CD8-positive, alpha-beta memory T cell (primary cell): ENCODE measurements at places on chromosomes 7 and 10. TPM values are rescaled to one million over a fixed set of nuclear protein-coding genes. Genes with fewer than 3 reads are reported as not detected.
A peak's percentile ranks its signal among the peaks of the same experiment; 100 is the strongest.

DNA sequence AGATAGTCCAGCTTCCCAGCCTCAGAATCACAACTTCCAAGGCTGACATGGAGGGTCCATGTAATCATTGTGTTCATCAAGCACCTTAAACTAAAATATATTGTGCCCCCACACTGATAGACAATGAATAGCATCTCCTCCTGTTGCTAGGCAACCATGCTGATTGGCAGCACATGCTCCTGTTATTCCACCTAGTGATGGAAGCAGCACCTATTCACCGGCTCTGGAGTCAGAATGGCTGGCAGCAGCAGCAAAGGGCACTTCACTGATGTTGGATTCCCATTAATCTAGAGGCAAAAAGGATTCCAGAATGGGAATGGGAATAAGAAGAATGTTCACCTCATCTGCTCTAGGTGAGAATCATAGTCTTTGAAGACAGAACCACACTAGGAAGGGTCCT is 55.0 kb downstream of the RELN start:
- H3K27me3 ChIP-seq, result no peaks in the 10 kb centered on the region
- no peaks in the 10 kb centered on the region for H3K36me3 ChIP-seq
- DNase-seq, result no peak
- no peak overlapping the region for H3K4me3 ChIP-seq
- no peak overlapping the region for H3K27ac ChIP-seq
- no peaks in the 10 kb centered on the region for H3K4me1 ChIP-seq

GRCh38 chr7:96710544-96710943 is 898 bp upstream of the SEM1 start:
- no peak overlapping the region for H3K4me3 ChIP-seq
- no peaks in the 10 kb centered on the region for H3K36me3 ChIP-seq
- H3K27me3 ChIP-seq, result no peaks in the 10 kb centered on the region
- no peak overlapping the region for H3K27ac ChIP-seq

- DNase-seq, result no peak
- H3K27me3 ChIP-seq, result peaks cover 33% of the 10 kb centered on the region
- no peaks in the 10 kb centered on the region for H3K36me3 ChIP-seq
These were observed 3.6 kb downstream of the EMX2 start for GRCh38 chr10:117546020-117546580.

DNA sequence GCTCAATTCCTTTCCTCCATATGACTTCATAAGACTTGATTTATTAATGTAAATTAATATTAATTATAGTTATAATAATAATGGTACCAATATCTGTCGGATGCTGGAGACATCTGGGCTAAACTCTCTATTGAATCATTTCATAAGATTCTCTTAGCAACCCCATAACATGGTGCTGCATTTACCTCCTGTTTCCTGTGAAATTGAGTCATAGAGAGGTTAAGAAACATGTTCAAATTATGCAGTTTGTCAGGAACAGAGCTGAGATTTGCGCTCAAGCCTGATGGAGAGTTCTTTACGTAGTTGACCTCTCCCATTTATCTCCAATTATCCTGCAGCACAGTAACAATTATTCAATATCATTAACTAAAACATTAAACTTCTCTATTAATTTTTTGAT is 621.8 kb upstream of the FZD8 start:
- no peak for DNase-seq
- H3K4me3 ChIP-seq, result no peak overlapping the region
- no peaks in the 10 kb centered on the region for H3K27me3 ChIP-seq
- H3K36me3 ChIP-seq, result no peaks in the 10 kb centered on the region

- no peaks in the 10 kb centered on the region for H3K4me1 ChIP-seq
- no peak overlapping the region for H3K4me3 ChIP-seq
- DNase-seq, result no peak
- no peaks in the 10 kb centered on the region for H3K27me3 ChIP-seq
- no peak overlapping the region for H3K27ac ChIP-seq
These were observed 16.0 kb downstream of the RNF32 start for GRCh38 chr7:156656598-156656997.

DNA sequence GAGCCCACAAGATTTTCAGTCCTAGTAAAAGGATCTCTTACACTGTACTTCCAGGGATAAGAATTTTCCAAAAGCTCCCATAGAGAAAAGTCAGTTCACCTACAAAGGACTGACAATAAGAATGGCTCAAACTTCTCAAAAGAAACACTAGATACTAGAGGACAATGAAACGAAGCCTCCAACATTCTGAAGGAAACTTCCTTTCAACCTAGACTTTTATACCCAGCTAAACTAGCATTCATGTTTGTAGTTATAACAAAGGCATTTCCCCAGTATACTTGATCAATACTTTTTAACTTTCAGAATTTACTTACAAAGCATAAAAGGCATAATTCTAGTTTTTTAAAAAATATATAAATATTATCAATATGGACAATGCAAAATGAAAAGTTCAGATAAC is 41.0 kb upstream of the DNAAF5 start:
- H3K27ac ChIP-seq, result no peak overlapping the region
- H3K27me3 ChIP-seq, result no peaks in the 10 kb centered on the region
- H3K36me3 ChIP-seq, result no peaks in the 10 kb centered on the region
- H3K4me1 ChIP-seq, result no peaks in the 10 kb centered on the region

- DNase-seq, result no peak
- H3K4me1 ChIP-seq, result no peaks in the 10 kb centered on the region
- no peak overlapping the region for H3K4me3 ChIP-seq
- no peaks in the 10 kb centered on the region for H3K27me3 ChIP-seq
These were observed 60.4 kb upstream of the NPVF start for GRCh38 chr7:25288556-25289307.

DNA sequence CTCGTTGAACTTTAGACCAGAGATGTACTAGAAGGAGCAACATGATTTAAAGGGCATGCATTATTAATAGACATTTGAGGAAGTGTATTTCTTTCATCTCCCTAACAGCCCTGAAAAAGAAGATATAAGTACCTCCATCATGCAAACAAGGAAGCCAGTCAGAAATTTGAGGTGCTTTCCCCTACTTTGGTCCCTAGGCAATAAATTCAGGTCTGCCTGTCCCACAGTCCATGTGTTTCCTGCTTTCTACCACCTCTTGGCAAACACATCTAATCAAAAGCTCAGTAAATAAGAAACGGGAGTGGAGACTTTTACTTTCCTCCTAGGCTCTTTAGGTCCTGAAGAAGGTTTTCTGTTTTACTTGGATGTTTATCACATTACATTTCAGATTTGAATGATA is 5.2 kb upstream of the SEMA3C start:
- no peaks in the 10 kb centered on the region for H3K36me3 ChIP-seq
- H3K4me3 ChIP-seq, result no peak overlapping the region
- H3K27me3 ChIP-seq, result no peaks in the 10 kb centered on the region
- no peak overlapping the region for H3K27ac ChIP-seq
- no peaks in the 10 kb centered on the region for H3K4me1 ChIP-seq
- DNase-seq, result no peak

- H3K27me3 ChIP-seq, result no peaks in the 10 kb centered on the region
- DNase-seq, result no peak
- H3K4me1 ChIP-seq, result no peaks in the 10 kb centered on the region
These were observed 158.1 kb upstream of the LRRTM3 start for GRCh38 chr10:66767707-66768106.

DNA sequence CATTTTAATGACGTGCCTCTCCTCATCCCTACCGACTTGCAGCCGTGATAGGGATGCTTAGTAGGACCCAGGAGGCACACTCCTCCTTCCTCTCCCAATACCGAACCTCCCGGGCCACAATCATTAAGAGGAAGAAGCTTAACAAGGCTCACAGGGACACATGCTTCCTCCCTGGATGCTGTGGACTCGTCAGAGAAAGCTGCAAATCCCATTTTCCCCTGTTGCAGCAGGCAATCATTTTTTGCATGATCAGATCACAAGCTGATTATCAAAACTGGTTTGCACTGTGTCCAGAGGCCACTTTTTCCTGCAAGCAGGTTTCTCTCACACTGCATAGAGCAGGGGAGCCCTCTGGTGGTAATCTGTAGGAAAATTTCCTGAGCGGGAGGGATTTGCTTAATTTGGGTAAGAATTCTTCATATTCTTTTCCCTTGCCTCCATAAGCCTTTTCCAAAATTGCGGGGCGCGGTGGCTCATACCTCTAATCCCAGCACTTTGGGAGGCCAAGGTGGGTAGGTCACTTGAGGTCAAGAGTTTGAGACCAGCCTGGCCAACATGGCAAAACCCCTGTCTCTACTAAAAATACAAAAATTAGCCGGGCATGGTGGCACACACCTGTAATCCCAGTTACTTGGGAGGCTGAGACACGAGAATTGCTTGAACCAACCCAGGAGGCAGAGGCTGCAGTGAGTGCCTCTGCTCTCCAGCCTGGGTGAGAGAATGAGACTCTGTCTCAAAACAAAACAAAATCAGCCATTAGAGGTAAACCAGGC is 16.1 kb upstream of the LAMB4 start:
- no peak overlapping the region for H3K27ac ChIP-seq
- H3K4me1 ChIP-seq, result no peaks in the 10 kb centered on the region
- peak; percentile 8 for DNase-seq

- no peak for DNase-seq
- no peaks in the 10 kb centered on the region for H3K27me3 ChIP-seq
- no peak overlapping the region for H3K27ac ChIP-seq
These were observed 71.7 kb downstream of the MTURN start for GRCh38 chr7:30206491-30206890.

GRCh38 chr10:120605410-120605809 is 148.4 kb downstream of the PLPP4 start:
- H3K27ac ChIP-seq, result no peak overlapping the region
- H3K27me3 ChIP-seq, result no peaks in the 10 kb centered on the region
- no peaks in the 10 kb centered on the region for H3K4me1 ChIP-seq
- no peak for DNase-seq
- no peaks in the 10 kb centered on the region for H3K36me3 ChIP-seq

DNA sequence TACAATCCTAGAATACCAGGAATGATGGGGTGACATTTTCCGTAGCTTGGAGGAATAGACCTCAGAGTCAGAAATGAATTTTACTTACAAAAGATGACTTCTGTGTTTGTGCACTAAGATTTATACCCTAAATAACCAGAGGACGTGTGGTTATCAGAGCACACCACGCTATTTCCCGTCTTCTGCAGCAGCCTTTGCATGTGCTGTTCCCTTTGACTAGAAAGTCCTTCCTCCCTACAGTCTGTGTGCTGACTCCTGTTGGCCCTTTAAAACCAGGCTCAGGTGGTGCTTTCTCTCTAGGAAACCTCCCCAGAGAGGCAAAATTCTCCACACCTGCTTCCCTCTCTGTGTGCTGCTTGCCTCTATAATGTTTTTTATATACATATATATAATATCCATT is 73.3 kb upstream of the SMNDC1 start:
- H3K36me3 ChIP-seq, result no peaks in the 10 kb centered on the region
- H3K4me3 ChIP-seq, result no peak overlapping the region
- no peak overlapping the region for H3K27ac ChIP-seq
- H3K4me1 ChIP-seq, result no peaks in the 10 kb centered on the region
- no peak for DNase-seq

GRCh38 chr10:62554632-62555199 is 180.5 kb downstream of the ZNF365 start:
- no peaks in the 10 kb centered on the region for H3K4me1 ChIP-seq
- no peaks in the 10 kb centered on the region for H3K36me3 ChIP-seq
- H3K27ac ChIP-seq, result no peak overlapping the region
- no peaks in the 10 kb centered on the region for H3K27me3 ChIP-seq
- no peak overlapping the region for H3K4me3 ChIP-seq

DNA sequence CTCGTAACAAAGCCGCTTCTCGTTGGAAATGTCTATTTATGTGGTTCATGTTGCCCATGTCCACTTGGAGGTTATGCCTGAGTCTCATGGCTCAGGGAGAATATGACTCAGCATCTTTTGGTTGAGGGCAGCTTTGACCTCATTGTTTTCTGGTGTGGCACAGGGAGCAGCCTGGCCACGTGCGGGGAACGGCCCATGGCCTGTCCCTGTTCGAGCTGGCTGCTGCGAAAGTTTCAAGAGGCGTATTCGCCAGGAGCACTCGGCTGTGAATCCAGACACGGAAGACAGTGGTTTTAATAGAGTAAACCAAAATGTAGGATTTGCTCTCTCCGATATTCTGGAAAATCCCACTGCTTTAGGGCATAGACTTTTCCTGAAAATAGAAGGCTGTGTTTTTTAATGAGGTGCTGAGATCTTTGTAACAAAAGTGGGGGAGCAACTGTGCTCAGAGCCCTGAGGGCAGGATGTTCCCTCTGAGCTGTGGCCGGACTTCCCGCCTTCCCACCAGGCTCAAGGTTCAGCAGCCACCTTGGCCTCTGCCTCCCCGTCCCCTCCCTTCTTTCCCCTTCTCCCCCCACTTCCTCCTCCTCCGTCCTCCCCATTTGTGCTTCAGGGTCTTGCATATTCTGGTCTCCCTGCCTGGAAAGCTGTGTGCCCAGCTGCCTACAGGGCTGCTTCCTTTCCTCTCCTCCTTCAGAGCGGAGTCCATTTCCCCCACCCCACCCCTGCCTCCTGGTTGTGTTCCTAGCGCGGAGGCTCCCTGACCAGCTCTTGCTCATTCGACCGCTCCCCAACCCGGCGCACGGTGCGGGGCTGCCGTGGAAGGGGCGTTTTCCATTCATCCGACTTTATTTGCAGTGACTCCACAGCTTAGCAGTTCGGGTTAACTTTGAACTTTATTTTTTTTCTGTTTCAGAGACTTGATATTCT is 642.0 kb downstream of the SDK1 start:
- H3K4me1 ChIP-seq, result no peaks in the 10 kb centered on the region
- no peaks in the 10 kb centered on the region for H3K36me3 ChIP-seq
- DNase-seq, result no peak

DNA sequence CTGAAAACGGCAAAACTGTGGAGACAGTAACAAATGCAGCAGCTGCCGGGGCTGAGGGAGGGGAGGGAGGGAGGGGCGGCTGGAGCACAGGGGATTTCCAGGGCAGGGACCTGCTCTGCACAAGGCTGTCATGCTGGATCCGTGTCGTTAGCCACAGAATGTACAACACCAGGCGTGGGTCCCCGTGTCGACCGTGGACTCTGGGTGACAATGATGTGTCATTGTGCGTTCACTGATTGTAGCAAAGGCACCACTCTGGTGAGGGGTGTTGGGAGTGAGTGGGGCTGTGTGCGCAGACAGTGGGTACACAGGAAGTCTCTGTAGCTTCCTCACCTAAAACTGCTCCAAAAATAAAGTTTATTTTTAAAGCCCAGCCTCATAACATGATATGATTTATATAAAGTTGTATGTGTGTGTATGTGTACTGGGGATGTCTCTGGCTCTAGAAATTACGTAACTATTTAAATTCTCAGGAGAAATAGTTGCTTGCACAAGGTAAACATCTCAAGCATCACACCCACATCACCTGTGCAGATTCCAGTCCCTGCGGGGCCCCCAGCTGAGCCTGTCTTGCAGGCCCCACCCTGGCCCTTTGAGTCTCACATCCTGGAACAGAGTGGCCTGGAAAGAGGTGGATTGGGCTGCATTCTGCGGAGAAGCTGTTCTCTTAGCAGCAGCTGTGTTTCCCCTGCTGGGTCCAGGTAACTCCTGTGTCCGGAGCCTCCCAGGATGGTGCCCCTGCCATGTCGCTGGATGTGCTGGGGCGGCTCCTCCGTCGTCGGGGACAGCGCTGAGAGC is 135.7 kb downstream of the DYNC2I1 start:
- H3K4me1 ChIP-seq, result peaks cover 8% of the 10 kb centered on the region
- H3K27me3 ChIP-seq, result no peaks in the 10 kb centered on the region
- DNase-seq, result no peak
- no peaks in the 10 kb centered on the region for H3K36me3 ChIP-seq
- H3K27ac ChIP-seq, result no peak overlapping the region

GRCh38 chr10:110706690-110707098 is 62.6 kb downstream of the RBM20 start:
- H3K4me1 ChIP-seq, result no peaks in the 10 kb centered on the region
- DNase-seq, result no peak
- no peak overlapping the region for H3K4me3 ChIP-seq
- H3K27me3 ChIP-seq, result no peaks in the 10 kb centered on the region

CUBN gene
- 0.92 TPM for total RNA-seq

LIPK gene
- not detected for total RNA-seq

ITIH5 gene
- total RNA-seq, result not detected

NODAL gene
- not detected for total RNA-seq

CYP3A4 gene
- not detected for total RNA-seq

TMEM26 gene
- not detected for total RNA-seq

ASB15 gene
- not detected for total RNA-seq
